GM23338 (cell line): ENCODE measurements at places on chromosomes 16 and 17.

- DNase-seq, result peak; percentile 77
Observed at GRCh38 chr17:80866050-80866793, 125.4 kb upstream of the CHMP6 start.

GRCh38 chr17:76588182-76588581, 2.5 kb upstream of the ST6GALNAC2 start:
- no peak for DNase-seq

DNA sequence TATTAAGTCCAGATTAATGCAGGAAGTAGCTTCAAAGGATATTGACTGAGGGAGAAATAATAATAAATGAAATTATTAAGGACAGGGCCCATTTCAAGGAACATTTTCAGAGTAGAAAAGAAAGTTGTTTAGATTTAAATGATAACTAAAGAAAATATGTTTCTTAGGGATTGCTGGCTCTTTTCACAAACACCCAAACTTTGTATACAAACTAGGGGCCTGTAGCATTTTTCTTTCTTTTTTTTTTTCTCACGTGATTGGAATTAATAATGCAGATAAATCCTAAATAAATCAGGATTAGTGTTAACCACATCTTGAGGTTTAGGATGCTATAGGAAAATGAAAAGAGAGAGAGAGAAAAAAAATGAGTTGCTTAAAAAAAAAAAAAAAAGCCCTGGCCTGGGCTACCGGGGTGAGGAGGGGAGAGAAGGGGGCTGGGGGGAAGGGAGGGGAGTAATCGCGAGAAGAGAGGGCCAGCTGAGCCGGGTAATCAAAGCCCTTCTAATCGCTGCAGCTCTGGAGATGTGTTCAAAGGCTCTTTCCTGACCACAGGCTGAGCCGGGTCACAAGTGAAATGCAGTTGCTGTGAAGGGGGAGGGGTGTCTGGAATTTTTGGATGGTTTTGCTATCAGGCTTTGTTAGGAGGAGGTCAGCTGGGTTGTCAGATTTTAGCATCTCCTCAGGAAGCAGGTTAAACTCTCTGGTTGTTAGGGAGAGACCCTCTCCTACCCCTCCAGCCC, 104.6 kb upstream of the ZFHX3 start:
- DNase-seq, result peak; percentile 79

DNA sequence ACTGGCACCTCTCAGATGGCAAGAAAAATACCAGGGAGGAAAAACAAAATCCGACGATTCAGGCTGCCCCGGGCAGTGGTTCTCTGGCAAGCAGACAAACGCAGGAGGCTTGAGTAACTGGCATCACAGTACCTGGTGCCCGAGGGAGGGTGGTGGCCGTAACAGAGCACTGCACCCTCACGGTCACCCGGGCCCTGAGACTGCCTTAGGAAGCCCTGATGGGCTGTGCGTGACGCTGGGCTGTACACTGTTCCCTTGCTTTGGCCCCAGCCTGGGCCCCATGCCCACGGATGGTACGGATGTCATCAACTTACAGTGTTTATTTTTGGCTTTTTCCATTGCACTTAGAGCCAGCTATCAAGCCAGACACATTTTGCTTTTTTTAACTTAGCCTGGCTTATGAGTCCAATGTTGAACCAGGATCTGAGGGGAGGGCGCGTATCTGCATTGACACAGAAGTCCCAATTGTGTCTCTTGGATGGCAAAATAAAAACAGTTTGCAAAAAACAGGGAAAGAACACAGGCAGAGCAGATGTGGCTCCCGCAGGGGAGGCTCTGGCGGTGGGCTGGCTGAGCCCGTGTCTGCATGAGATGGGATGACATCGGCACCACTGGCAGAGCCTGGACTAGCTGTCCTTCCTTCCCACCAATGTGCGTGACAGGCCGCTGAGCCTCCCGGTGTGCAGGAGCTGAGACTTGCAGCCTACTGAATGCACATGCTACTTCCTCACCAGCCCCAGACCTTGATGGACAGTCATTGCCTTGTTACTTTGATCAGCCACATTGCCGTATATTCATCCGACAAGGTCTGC, 287.7 kb downstream of the FOXL1 start:
- DNase-seq, result no peak

GRCh38 chr17:77343031-77343800, 202.4 kb downstream of the SEC14L1 start:
- no peak for DNase-seq

DNA sequence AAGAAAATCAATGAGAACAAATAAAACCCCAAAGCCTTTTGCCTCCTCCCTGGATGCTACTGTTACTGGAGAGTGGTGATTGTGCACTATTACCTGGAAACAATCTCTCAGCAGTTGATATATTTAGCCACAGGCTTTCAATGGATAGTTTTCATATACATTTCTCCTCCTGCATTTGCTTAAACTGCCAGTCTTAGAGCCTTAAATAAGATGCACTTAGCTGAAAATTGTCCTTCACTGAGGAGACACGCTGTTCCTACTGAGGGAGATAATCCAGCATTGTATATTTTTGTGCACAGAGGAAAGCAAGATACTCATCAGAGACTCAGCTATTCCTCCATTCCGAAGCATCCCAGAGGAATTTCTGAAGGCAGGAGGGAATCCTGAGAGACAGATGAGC, 520.2 kb upstream of the C16orf82 start:
- no peak for DNase-seq

DNA sequence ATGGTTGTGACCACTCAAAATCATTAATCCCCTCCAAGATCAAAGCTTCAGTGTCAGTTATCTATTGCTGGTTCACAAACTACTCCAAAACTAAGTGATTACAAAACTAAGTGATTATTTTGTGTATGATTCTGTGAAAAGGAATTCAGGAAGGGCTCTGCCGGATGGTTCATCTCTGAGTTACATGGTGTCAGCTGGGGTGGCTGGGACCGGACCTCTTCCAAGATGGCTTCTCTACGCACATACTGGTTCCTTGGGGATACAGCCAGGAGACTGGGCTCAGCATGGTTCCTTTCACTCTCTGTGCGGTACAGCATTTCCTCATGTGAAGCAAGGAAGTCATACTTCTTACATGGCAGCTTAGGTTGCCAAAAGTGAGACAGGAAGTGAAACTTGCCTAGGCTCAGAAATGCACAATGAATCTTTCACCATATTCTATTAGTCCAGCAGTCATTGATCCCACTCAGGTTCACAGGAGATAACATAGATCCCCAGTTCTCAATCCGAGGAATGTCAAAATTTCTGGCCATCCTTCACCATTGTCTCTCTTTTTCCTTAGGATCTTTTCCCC, 97.9 kb upstream of the IRX6 start:
- no peak for DNase-seq

- DNase-seq, result no peak
Observed at GRCh38 chr16:11229906-11230305, 26.1 kb downstream of the SOCS1 start.

GRCh38 chr16:46828292-46828691, 2.7 kb downstream of the C16orf87 start:
- DNase-seq, result no peak

DNA sequence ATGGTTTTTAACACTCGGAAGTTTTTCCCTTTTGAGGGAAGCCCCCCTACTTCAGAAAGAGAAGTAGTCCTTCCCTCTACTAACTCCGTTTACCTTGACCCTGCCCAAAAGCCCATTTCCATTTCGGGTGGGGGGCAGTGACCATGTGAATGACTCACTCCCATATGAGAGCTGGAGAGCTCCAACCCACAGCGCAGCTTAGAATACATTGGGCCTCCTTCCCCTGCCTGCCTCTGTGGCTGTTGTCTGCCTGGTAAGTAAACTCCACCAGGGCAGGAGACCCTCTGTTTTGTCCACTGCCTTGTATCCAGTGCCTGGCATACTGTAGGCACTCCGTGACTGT, 985 bp downstream of the SGSM2 start:
- DNase-seq, result peak; percentile 49

DNA sequence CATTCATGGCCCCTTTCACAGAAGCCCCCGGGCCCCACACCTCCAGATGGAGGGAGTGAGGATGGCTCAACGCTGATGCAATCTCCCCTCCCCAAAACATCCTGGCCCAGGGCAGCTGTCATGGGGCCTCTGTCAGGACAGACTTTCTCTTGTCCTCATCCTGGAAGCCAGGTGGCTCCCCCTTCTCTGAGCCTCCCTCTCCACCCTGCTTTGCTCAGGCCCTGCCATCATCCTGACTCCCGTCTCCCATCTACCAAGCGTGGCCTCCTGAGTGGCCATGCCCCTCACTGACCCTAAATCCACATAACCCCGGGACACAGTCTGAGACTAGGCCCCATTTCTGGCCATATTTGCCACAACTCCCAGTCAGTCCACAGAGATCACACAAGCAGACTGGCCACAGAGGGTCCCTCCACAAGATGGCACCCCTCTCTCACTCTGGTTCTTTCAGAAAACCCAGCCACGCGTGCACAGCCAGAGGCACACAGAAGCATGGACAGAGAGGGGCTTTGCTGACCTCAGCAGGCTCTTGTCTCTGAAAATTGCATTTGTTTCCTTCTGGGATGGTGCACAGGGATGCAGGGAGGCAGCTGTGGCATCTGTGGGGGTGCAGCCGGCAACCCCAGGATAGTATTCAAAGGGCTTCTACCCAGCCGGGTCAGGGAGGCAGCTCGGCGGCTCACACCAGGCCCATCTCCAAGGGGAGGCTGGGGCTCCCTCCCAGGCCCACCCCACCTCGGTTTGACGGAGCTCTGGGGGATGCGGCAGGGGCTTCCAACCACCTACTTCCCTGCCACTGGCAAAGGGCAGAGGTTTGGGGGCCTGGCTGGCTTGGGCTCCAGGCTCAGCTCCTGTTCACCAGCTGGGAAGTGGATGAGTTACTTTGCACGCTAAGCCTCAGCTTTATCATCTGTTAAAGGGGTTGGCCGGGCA, 16.9 kb downstream of the DOC2B start:
- peak; percentile 68 for DNase-seq

- no peak for DNase-seq
Observed at GRCh38 chr16:78720416-78720815, 621.0 kb downstream of the WWOX start.

DNA sequence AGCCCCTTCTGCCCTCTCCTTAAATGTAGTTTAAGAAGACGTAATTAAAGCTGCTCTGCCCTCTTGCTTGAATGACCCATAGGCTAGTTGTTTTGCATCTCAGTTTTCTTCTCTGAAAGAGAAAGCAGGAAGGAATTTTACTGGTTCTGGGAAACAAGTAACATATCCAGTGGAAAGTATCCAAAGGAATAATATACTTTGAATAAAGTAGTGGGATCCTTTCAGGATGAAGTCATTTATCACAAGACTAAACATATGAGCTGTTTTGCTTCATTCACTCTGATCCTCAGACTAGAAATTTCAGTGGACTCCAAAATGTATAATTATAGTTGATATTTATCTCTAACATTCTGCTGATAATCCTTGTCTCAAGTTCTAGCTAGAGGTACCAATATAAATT, 1297.6 kb upstream of the GOT2 start:
- no peak for DNase-seq

GRCh38 chr16:22126037-22126558, 33.8 kb downstream of the VWA3A start:
- no peak for DNase-seq

DNA sequence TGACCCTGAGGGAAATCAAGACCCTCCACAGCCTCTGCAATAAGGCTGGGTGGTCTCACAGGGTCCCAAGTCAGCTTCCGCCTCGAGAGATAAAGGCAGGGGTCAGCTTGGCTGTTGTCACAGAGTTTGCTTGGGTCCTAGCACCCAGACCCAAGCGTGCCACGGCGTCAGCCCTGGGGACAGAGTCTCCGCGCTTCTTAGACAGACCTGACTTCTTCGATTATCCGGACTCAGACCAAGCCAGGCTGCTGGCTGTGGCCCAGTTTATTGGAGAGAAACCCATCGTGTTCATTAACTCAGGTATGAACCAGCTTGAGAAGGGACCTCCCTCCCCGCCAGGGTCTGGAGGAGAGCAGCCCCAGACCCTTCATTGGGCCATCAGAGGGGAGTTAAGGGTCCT, 588 bp downstream of the C16orf92 start:
- no peak for DNase-seq

DNA sequence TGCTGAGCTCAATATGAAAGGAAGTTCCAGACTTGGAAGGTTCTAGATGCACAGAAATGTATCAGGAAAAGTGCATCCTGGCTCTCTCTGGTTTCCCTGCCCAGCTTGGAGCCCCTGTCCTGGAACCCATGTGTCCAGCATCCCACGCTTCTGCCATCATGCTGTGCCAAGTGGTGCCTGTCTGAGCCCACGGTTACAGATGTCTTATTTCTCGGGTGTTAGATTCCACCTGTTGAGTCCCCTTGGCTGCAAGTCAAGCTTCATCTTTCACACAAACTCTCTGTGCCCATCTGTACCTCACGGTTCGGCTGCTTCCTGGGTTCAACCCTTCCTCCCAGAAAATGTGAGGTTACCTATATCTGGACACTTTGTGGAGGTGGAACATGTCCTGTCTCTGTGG, 22.5 kb downstream of the OR1D5 start:
- no peak for DNase-seq

DNA sequence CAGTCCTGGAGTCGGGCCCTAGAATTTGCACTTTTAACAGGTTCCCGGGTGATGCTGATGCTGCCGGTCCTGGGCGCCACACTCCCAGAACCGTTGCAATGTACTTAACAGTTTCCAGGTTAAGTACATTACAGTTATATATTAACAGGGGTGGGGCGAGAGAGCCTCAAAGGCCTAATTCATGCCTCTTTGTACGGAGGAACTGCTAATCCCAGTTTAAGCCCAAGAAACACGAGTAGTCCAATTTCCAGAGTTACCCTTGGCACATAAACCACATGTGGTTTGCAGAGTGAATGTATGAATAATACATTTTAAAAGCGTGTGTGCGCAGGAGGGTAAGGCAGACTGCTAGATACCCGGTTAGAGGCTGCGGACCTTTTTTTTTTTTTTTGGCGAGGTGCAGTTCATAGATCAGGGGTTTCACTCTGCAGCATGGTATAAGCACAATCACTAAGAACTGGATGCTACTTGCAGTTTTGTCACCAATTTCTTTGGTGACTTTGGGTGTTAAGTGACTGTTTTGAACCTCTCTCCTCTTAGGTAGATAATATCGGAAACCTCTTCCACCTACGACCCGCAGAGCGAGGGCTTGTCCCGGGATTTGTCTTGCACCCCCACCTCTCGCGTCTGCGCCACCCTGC, 713 bp downstream of the COX11 start:
- peak; percentile 22 for DNase-seq

- peak; percentile 90 for DNase-seq
Observed at GRCh38 chr17:6894206-6894528, 62.6 kb upstream of the TEKT1 start.

DNA sequence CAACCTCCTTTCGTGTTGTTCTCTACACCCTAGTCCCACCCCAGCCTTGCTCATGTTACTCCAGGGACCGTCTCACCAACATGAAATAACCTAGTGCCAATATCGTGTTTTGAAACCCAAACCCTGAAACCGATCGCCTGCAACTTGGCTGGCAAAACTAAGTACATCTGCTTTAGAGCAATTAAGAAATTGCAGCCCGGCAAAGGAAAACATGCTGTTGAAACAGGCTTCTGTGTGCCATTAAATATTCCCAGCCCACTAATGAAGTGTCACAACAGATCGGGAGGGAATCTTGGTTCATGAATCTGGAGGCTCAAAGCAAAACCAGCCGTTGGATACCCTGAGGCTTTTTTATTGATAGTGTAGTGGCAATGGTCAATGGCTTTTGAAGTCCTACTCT, 48.3 kb upstream of the GPR139 start:
- no peak for DNase-seq

GRCh38 chr16:5459863-5460262, 362.3 kb upstream of the EEF2KMT start:
- DNase-seq, result no peak
